Fibroblast of skin of back (primary cell): ENCODE measurements at places on chromosomes 7 and 10.

DNA sequence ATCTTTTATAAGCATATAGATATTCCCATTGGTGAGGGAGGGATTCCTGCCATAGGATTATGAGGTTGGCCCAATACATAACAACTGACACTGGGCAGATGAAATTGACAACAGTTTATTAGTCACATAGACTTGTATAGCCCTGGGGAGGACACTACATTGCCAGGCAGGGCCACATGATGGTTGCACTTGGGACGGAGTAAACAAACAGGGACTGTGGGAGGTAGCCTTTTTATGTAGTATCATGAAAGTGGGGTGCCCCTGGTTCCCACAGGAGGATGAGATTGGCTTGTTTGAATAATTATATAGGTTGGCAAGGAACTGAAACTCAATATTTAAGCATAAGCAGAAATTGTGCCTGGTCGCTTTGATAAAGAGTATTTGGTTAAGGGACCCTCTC is 23.5 kb downstream of the TRIM24 start:
- no peak for DNase-seq

DNA sequence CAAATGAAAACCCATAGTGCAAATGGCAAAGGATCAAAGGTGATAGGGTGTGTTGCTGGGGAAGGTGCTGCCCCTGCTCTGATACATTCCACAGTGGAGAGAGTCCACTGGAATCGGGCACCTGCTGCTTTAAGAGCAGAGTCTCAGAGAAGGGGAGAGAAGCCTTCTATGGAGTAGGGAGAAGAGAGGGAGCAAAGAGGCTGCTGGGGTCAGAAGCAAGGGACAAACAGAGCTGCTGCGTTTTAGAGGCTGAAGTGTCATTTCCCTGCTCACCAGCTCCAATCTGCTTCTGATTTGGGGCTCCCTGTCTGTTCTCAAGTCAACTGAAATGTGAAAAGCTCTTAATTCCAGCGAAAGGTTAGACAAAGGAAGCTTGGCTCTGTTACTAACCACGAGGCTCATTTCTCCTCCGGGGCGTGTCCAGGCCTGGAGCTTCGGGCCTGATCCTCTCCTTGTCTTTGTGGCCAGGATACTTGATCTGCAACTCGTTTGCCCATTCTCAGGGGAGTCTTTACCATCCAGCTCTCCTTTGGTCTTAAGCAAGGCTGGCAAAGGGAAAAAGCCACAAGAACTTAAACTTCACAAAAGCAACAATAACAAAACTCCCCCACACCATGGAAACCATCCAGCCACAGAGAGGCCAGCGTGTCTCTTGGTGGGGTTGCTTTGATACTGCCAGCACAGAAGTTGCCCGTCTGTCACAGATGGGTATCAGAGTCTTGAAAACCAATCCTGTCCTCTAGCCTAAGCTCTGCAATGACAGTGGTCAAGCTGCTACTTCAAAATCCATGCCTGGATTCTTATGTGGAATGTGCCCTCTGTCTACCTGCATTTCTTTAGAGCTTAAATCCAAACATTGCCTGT is 692.6 kb downstream of the SUGCT start:
- DNase-seq = peak; percentile 91

GRCh38 chr10:43002596-43002995 is 74.3 kb upstream of the RET start:
- DNase-seq = no peak

DNA sequence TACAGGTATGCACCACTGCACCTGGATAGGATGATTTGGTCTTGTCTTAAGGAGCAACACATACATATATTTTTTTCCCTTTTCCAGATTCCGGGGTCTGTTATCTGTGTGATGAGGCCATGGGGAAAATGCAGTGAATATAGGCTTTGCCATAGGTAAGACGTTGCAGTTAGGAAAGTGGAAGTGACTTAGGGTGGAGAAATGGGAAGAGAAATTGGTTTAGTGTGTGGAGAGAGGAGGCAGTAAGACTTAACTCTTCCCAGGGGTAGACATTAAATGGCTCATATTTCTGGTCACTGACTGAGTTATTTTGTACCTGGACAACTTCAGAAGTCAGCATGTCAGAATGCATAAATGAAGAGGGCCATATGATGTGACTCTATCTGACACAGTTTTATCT is 66.7 kb downstream of the PFKFB3 start:
- DNase-seq = no peak

DNA sequence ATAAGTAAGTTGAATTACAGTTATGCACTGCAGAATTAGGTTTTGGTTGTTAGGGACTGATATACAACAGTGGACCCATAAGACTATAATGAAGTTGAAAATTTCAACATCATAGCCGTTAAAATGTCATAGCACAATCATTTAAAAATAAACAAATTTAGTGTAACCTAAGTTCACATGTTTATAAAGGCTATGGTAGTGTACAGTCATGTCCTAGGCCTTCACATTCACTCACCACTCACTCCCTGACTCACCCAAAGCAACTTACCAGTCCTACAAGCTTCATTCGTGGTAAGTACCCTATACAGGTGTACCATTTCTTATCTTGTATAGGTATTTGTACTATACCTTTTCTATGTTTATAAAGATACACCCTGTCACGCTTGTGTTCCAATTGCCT is 113.7 kb downstream of the RAB11FIP2 start:
- DNase-seq = peak; percentile 5

DNA sequence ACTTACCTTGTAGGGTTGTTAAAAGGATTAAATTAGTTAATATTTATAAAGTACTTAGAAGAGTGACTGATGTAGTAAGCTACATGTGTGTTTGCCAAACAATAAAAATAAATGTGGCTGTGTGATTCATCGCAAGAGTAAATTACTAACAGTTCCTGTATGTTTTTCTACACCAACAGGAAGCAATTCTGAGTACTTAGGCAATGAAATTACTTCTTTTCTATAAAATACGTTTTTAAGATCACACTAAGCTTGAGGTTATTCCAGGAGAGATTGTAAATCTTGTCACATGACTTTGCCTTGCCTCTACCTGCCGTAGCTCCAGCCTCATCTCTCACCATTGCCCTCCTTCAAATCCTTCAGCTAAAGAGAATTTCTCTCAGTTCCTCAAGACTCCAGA is 18.1 kb upstream of the GSTK1 start:
- DNase-seq = peak; percentile 35

GRCh38 chr7:67637023-67637358 is 640.4 kb downstream of the TYW1 start:
- no peak for DNase-seq
